ENCODE measurements at places on chromosomes 2 and 18.

DNA sequence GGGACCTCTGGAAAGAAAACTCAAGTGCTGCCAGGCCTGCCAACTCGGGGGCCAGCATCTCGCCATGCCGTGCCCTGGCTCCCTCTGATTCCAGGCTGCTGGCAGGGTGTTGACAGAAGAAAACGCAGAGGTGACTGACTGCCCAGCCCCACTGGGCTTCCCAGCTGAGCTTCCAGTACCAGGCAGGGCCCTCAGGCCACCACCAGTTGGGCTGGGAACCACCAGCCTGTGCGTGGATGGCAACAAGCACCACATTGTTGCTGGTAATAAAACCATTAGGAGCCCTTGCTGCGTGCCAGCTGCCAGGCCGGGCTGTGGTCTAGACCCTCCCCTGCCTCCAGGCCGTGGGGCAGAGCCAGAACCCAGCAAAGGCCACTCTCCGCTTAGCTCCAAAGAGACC is 9.2 kb downstream of the DNMT3A start:
- peak; percentile 47 for DNase-seq

DNA sequence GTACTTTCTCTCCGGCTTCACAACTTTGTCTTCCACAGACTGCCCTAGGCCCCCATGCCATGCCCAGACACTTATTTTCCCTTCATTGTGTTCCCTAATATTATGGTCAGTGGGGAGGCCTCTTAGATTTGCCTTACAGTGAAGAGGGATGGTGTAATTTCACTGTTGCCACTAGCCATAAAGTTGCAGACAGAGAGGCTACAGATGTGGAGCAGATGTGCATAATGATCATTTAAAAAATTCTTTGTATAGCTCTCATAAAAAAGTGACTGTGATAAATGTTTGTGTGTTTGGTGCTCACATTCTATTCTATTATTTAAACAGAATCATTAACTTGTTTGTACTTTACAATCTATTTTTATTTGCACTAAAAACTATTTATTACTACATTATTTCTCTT is 67.5 kb upstream of the FN1 start:
- DNase-seq, result no peak

DNA sequence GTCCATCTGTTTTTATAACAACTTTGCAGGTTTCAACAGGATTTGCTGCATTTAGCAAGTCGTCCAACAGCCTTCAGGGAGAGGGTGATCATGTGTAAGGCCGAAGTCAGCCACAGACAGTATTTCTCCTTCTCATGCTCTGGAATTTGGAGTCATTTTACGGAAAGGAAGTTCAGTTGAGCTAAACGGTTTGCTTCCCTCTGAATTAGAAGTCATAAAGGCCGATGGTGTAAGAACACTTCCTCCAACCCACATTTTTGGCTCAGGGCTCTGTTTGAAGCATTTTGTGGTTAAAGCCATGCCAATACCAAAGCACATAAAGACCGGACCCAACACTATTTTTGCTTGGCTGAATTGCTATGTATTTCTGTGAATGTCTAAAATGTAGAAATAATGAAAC is 129.5 kb downstream of the TMEM182 start:
- no peak for DNase-seq

DNA sequence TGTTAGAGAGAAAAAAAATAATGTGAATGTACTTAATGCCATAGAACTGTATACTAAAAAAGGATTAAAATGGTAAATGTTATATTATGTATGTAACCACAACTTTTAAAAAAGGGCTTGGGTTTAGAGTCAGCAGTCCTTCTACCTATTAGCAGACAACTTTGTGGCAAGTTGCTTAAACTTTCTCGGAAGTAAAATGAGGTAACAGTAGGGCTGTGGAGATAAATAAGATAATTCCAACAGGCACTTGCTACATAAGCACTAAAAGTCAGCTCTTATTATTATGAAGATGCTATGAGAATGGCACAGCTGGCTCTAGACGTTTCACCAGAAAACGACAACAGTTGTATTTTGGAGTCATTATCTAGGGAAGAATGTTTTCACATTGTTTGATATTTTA is 31.3 kb downstream of the AAK1 start:
- no peak for DNase-seq

GRCh38 chr2:137566387-137566786 is 397.9 kb upstream of the HNMT start:
- no peak for DNase-seq

Data from SW480 (cell line).